ENCODE measurements at places on chromosomes 3 and 15.

DNA sequence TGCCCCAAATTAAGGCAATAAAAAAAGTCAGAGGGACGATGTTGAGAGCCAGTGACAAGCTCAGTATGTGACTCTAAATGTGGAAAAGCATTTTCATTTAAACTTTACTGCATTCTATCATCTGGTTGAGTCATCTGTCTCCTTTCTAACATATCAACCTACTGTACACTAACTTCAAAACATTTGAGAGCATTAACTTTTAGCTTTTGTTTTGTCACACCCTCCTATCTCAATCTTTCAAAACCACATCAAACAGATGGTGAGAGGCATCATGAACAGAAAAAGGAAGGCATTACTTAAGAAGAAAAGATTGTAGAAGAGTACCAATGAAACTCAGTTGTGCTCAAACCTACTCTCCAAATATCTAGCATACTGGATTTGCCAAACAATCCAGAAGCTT lies 4.8 kb downstream of the LRRC58 start:
- no peak for DNase-seq

DNA sequence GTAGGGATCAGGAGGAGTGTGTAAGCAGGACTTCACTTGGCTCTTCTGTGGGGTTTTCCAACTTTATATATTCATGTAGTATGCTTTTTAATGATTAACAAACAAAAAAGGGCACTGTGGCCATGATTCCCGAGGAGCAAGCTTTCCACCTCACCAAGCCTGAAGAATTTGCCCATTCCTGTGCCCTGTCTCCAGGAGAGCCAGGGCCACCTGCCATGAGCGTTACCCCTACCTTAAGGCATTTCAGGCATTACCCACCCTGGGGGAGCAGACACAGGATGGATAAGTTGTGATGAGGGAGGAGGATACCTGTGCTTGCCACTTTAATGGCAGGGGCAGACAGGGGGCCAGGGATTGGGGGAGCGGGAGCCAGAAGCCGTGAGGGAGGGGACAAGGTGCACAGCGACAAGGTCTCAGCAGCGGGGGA lies 3.0 kb downstream of the TRPM1 start:
- DNase-seq, result no peak

- DNase-seq, result no peak
Measured at GRCh38 chr3:30904996-30905395, 10.5 kb upstream of the GADL1 start.

DNA sequence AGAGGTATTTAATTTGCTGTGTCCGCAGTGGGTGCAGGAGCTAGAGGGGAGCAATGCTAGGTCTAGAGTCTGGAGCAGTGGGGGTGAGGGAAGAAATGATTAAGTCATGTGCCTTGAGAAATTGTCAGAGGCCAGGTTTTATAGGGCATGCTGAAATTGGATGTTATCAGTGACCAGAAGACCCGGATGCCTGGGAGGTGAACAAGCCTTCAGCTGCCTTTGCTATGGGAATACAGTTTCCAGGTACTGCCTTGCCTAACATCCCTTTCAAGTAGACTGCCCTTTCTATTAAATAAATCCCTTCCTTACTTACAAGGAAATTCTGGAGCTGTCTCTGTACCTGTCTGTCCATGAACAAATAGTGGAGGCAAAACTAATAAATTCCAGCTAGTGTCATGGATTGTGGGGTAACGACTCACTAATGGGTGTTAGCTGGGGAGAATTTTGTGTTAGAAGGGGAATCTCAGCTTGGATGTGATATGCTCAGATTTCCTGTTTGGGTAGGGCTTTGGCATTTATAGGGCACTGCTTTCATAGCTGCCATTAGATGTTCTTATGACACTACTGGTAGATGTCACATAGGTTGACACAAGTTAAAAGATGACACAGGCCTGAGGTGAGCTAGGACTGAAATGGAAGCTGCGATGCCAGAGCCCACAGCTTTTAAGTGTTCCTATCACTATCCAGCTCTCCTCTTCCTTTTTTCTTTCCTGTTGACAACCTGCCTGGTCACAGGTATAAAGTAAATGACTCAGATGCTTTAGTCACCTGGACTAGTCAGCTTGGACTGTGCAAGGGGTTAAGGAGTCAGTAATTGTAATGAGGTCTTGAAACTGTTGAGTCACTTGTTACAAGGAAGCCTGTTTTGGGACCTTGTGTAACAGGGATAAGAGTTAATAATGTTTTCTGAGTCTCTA lies 21.3 kb downstream of the CHD2 start:
- DNase-seq, result no peak

DNA sequence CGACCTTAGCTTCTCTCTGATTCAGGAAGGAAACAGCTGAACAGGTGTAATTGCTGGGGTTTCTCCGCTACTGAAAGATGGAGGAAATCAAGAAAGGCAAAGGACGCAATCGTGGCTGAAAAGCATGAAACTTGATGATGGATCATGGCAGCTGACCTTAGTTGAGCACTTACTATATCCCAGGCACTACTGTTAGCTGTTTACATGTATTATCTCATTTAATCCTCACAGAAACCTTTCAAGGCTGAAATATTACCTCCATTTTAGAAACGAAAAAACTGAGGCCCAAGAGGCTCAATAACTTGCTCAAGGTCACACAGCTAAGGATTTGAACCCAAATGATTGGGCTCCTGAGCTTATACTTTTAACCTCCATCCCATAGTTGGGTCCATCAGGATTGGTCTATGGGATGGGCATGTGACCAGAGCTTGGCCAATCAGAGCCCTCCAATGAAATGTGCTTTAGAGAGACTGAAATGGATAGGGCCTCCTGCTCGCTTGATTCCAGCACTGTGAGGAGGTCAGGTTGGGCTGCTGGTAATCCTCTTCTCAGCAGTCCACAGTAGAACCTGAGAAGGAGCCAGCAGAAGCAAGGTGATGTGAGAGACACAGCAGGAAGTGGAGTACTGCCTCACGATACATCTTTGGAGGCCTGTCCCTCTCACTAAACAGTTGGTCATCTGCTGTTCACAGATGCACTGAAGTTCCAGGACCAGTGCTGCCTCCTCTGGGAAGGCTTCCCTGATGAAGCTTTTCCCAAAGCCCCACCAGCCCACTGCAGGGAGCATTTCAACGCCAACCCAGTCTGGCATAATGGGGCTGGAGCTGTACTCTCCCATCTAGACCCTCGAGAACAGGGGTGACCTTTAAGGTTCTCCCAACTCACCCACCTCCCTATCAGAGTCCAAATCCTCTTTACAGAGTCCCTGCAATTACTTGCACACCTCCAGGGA lies 10.4 kb downstream of the CLN6 start:
- DNase-seq, result no peak

- DNase-seq, result no peak
Measured at GRCh38 chr15:48449734-48450133, 118.5 kb downstream of the DUT start.

GRCh38 chr15:59399465-59400102 lies 26.9 kb upstream of the MYO1E start:
- DNase-seq, result no peak

- no peak for DNase-seq
Measured at GRCh38 chr3:115996420-115997108, 373.3 kb downstream of the GAP43 start.

DNA sequence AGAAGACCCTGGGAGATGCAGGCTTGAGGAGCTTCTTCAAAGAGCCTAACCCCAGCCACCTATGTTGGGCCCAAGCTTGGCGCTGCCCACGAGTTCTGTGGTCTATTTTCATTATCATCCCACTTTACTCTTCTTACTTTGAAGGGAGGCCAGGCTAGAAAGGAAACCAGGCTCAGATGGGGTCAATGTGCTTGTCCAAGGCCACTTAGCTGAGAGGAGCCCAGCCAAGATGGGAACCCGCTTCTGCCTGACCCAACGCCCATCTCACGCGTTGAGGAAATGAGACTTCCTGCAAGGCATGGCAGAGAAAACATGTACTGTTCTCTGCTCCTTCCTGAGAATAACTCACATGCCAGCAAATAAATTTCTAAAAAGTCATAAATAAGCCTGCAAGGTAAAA lies 486.3 kb upstream of the PROK2 start:
- no peak for DNase-seq

GRCh38 chr15:92100301-92100700 lies 246.8 kb downstream of the SLCO3A1 start:
- DNase-seq, result no peak

GRCh38 chr3:119862616-119863015 lies 80.7 kb downstream of the NR1I2 start:
- DNase-seq, result no peak

- peak; percentile 25 for DNase-seq
Measured at GRCh38 chr15:90306560-90306959, 41.1 kb downstream of the NGRN start.

GRCh38 chr3:141335531-141336061 lies 32.7 kb upstream of the ZBTB38 start:
- DNase-seq, result no peak

GRCh38 chr15:31871166-31871886 lies 159.0 kb upstream of the CHRNA7 start:
- no peak for DNase-seq

DNA sequence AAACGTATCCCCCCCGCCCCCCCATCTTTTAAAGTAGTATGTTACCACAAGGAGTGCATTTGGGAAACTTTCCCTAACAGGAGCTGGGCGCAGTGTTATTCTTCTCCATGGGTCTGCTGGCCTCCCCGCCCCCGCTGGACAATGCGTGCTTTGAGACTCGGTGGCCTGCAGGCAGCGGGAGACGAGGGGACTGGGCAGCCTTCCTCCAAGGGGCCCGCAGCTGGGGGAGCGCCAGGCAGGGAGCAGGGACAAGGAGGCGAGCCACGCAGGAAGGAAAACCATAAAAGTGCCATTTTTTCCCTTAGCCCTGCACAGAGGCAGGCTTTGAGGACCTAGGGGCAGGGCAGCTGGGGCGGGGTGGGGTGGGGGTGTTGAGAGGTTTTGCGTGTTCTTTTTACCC lies 14.1 kb downstream of the SOX2 start:
- DNase-seq, result no peak

DNA sequence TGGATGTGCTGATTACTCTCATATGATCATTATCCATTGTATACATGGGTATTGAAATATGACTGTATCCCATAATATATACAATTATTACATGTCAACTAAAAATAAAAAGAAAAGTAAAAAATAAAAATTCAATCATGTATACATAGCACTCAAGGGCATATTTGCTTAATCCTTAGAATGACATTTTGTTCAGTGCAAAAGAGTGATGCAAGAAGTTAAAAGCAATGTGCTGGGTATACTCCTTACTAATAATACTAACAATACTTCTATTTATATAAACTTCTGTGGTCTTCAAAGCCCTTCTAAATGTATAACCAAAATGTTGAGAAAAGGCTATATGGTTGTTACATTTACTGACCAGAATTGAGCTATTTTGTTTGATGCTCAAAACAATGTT lies 23.2 kb upstream of the TM4SF1 start:
- DNase-seq, result no peak

GRCh38 chr3:101995371-101996046 lies 146.2 kb downstream of the NFKBIZ start:
- DNase-seq, result no peak

GRCh38 chr3:192794216-192794615 lies 66.9 kb upstream of the FGF12 start:
- no peak for DNase-seq

DNA sequence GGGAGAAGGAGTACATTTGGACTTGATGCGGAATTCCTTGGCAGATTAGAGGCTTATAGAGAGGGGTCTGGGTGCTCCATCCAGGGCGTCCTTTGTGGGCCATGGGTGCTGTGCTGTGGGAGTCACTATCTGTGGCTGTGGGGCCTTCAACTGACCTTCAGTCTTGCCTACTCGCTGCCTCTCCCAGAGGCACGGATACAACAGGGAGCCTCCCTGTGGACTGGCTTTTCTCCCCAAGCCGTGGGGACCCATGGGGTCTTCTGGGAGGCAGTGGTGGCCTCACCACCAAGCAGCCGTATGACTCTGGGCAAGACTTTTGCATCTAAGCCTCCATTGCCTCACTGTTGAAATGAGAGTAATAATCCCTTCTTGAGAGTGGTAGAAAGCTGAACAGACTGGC lies 83.9 kb downstream of the PDCD6IP start:
- DNase-seq, result no peak

DNA sequence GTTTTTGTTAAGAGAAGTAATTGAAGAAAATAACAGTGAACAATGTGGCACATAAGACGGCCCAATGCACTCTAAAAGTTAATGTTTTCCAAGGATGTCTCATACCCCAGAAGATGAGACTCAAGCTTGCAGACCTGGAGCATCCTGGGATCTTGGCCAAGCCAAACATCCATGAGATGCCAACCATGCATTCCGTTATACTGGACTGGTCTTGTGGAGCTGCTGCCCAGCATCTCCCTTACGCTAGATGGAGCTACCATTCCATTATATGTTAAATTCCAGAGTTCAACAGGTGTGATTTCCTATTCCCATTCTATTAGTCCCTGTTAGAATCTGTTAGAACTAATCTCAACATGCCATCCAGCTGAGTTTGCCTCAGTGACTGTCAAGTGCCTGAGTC lies 181.8 kb downstream of the PDCD6IP start:
- DNase-seq, result no peak

DNA sequence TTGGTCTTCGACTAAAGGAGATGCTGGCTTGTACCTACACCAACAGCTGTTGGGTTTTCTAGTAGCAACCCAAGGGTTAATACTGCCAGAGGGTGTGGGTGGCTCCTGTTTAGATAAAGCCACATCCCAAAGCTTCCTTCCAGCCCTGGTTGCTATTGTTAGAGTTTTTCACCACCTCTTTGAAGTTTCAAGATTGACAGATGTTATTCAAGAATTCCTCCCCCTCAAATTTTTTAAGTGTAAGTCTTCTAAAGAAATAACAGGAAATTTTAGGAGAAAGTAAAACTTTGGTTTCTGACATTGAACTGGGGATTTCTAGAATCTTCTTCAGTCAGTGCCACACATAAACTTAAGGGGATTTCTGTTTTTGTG lies 60.9 kb downstream of the TGFBR2 start:
- DNase-seq, result peak; percentile 40

DNA sequence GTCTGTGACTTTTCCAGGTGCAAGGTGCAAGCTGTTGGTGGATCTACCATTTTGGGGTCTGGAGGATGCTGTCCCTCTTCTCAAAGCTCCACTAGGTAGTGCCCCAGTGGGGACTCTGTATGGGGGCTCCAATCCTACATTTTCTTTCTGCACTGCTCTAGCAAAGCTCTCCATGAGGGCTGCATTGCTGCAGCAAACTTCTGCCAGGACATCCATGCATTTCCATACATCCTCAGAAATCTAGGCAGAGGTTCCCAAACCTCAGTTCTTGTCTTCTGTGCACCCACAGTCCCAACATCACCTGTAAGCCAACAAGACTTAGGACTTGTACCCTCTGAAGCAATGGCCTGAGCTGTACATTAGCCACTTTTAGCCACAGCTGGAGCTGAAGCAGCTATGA lies 694.5 kb upstream of the BCHE start:
- no peak for DNase-seq

GRCh38 chr3:45465192-45465591 lies 76.8 kb downstream of the LARS2 start:
- DNase-seq, result no peak
